Karpas-422 (cell line): ENCODE measurements at places on chromosomes 12 and 14. TPM values are rescaled to one million over a fixed set of nuclear protein-coding genes. Genes with fewer than 3 reads are reported as not detected.

- DNase-seq, result no peak
These were observed 175.3 kb downstream of the ETV6 start for GRCh38 chr12:11824736-11825135.

- no peak for DNase-seq
These were observed 197.2 kb upstream of the PLEKHG7 start for GRCh38 chr12:92505254-92506231.

- DNase-seq, result peak; percentile 55
These were observed 324 bp downstream of the CALCOCO1 start for GRCh38 chr12:53726946-53727309.

Gene CHGA
- total RNA-seq, result not detected in 2 replicates

DNA sequence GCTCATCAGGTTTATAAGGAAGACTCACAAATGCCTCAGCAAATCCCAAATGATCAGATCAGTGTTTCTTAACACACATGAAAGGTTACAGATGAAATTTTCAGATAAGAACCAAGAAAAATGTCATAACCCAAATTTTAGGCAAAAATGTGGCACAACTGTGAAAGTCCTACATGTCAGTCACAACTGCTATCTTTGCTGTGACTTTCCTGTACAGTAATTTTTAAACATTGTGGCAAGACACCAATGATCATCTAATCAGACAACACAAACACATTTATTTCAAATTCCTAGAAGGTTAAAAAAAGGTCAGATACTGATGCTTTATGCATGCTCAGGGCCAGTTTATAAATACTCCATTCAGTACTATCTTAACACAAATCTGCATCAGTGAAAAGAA is 31.1 kb downstream of the NUDT4 start:
- no peak for DNase-seq

- peak; percentile 65 for DNase-seq
These were observed 52.1 kb downstream of the C14orf132 start for GRCh38 chr14:96091149-96091693.

Gene TMEM63C
- total RNA-seq, result 5.0 and 8.4 TPM in 2 replicates

GRCh38 chr12:24596768-24597388 is 352.0 kb downstream of the BCAT1 start:
- DNase-seq, result peak; percentile 76

- DNase-seq, result no peak
These were observed 170.3 kb downstream of the KCNA5 start for GRCh38 chr12:5213990-5214389.

DNA sequence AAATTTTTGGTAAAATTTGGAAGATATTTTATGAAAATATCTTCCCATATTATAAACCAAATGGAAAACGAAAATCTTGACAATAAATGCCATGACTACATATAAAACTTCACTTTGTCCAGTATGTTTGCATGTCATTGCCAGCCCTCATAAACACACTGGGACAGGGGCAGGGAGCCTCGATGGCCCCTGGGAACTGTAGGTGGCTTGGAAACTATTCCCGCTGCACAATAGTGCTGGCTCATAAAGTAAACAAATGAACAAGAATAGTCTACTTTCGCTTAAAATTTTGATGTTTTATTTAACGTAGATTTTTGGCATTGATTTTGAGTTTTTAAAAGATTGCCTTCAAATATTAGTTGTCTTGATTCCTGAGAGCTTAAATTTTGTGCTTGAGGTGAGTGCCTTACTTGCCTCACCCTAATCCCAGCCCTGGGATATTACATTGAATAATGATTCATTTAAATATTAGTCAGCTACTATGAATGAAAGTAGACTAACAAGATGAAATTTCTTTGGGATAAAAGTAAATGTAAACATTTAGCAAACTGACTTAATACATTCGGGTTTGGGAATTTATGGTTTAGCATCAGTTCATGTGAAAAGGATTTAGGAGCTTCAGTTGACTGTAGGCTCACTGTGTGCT is 74.0 kb upstream of the PKP2 start:
- no peak for DNase-seq

GRCh38 chr14:89365061-89365801 is 51.8 kb downstream of the FOXN3 start:
- DNase-seq, result peak; percentile 56

Gene KERA
- not detected in 2 replicates for total RNA-seq

Gene COPZ1
- 103 and 164 TPM in 2 replicates for total RNA-seq

- no peak for DNase-seq
These were observed 11.6 kb downstream of the SIX1 start for GRCh38 chr14:60637479-60638315.

Gene ALDH2
- total RNA-seq, result 69.0 and 145 TPM in 2 replicates

Gene STAC3
- total RNA-seq, result 5.9 and 7.8 TPM in 2 replicates

DNA sequence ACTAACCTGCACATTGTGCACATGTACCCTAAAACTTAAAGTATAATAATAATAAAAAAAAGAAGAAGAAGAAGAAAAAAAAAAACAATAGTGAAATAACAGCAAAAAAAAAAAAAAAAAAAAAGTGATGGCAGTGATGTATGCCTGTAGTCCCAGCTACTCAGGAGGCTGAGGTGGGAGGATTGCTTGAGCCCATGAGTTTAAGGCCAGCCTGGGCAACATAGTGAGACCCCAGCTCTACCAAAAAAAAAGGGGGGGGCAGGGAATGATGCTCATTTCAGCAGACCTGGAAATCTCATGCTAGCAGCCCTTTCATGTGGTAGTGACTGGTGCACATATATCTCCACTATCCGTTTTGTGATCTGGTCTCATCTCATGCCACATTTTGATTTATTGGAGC is 20.8 kb downstream of the TRAFD1 start:
- DNase-seq, result peak; percentile 31

GRCh38 chr12:98449584-98449983 is 65.8 kb upstream of the TMPO start:
- DNase-seq, result no peak

DNA sequence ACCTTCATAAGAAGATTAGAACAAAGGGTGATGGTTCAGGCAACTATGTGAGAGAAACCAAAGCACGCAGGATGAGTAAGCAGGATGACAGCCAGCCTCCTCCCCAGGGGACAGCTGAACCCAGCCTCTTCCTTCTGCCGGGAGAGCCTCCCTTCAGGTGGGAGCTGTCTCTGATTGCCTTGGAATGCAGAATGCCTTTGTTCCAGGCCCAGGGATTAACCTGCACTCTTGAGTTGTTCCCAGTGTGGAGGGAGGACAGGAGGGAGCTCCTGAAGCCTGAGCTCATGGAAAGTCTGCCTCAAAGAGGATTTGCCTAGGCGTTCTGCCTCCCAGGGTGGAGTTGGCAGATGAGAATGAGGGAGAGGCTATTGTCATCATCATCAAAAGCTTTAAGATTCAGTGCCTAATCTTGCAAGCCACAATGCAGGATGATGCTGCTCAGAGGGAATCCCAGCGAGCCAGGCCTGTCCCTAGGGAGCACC is 3.6 kb upstream of the KRT6A start:
- no peak for DNase-seq

Gene SVOP
- total RNA-seq, result 0.04 TPM in 1 of 2 replicates, not detected in the other
